ENCODE measurements at places on chromosomes 6 and 20.

GRCh38 chr6:156956286-156956685, 179.1 kb downstream of the ARID1B start:
- no peak for DNase-seq

- no peak for DNase-seq
Measured at GRCh38 chr6:167164261-167164660, 6.5 kb upstream of the GPR31 start.

GRCh38 chr6:12485226-12485764, 195.1 kb downstream of the EDN1 start:
- DNase-seq = no peak

GRCh38 chr20:11350126-11351005, 567.3 kb upstream of the BTBD3 start:
- no peak for DNase-seq

DNA sequence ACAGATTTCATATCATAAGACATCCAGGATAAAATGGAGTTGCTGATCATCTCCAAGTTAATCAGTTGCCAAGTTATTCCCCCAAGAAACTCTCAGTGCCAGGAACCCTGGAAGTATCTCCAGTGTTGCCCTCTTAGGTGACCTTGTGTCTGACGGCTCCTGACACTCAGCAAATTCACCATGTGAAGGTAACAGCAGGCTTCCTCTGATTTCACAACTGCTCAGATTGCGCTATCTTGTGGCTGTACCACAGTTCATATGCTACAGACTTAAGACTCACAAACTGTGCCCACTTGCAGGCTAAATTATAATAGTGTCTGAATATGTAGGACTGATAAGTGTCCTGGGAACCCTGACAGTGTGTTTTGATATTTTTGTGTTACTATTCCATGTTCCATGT, 186.6 kb upstream of the OPRM1 start:
- no peak for DNase-seq

- peak; percentile 27 for DNase-seq
Measured at GRCh38 chr20:36717657-36718056, 28.2 kb downstream of the NDRG3 start.

DNA sequence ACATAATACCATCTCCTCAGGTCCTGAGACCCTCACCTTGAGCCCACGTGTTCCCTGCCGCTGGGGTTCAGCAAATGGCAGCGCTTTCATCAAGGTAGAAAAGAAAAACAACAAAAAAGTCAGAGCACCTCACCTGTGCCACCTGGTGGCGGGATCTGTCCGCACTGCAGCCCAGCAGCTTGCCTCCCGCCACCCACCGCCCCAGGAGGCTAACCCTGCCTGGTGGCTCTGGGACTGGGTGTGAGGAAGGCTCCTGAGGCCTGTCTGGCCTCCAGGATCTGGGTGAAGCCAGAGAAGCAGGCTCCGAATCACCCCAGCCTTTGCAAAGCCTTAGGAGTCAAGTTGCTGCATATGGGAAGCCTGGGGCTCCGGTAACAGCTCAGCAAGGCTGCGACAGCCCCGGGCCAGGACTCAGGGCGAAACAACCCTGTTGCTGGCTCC, 270.8 kb downstream of the BMP7 start:
- DNase-seq = no peak

DNA sequence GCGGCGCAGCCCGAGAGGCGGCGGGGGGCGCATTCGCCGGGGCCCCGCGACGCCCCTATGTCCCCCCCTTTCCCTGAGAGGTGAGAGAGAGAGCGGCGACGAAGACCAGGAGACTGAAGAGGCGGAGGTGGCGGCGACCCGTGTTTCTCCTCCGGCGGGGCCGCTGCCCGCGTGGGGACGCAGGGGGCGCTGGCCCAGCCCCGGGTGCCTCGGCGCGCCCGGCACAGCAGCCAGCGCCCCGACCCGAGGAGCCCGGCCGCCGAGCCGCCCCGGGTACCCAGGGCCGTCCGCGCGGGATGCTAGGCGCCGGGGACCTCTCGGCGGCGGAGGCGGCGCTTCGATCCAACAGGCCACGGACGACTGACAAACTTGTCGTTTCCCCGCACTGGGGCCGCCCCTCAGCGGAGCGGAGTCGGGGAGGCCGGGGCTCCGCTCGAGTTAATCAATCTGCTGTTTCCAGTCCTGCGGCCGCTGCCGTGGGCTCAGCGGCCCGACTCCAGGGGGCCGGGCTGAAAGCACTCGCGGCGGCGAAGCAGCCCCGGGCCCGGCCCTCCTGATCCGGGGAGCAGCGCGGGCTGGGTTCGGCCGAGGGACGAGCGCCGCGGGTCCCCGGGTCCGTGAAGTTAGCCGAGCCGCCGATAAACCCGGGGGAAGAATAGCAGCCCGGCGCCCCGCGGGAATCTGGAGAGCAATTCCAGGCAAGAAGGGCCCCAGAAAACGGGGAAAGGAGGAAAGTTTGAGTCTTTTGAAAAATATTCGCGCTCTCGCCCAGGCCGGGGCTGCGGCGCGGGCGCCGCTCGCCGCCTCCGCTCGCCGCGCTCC, 631 bp downstream of the MDGA1 start:
- DNase-seq = peak; percentile 38

GRCh38 chr6:139872665-139873064, 498.2 kb upstream of the CITED2 start:
- DNase-seq = no peak

- no peak for DNase-seq
Measured at GRCh38 chr6:134819236-134819635, 130.7 kb downstream of the ALDH8A1 start.

- DNase-seq = no peak
Measured at GRCh38 chr6:45507186-45507585, 129.5 kb upstream of the SUPT3H start.

GRCh38 chr6:28597217-28597835, 71.6 kb downstream of the GPX5 start:
- DNase-seq = no peak

- DNase-seq = no peak
Measured at GRCh38 chr20:18307301-18307700, 19.0 kb downstream of the ZNF133 start.

DNA sequence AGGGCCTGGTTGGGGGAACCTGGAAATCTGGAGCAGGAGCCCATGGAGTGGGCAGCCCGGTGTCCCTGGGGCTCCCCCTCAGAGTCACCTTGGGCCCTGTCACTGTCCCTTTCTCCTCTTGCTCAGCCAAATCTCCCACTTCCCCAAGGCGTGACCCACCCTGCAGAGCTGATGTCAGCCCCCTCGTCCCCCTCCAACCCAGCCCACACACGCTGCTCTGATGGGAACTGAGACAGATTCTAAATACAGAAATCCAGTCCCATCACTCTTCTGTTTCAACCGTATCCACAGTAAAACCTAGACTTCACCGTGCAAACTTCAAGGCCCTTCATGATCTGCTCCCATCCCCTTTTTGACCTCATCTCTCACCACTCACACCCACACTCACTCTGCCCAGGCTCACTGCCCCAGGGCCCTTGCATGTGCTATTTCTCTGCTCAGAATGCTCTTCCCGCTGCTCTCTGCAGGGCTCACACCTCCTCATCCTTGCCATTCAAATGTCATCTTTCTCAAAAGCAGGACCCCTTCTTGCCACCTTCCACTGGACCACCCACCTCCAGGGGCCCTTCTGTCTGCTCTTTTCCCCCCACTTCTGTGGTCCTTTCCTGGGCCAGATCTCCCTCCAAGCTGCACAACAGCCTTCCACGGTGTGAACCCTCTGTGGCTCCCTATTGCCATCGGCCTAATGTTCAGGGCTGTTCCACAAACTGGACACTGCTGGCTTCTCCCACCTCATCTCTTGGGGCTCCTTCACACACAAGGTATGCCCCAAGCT, 16.6 kb downstream of the TGM2 start:
- no peak for DNase-seq

DNA sequence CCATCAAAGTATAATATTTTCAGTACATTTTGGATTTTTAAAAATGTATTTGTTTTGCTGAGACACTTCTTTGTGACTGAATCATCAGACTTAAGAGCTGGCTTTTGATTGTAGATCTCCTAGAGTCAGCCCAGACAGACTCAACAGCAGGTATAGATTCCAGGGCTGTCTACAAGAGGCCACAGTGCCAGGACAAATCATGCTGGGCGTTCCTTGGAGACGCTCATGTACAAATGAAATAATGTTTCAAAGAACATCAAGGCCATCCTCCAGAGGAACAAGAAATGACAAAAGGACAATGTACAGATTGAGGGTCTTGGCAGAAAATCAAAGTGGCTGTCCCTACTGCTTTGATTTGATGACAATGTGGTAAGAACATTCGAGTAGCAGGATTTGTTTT, 369.3 kb downstream of the GRIK2 start:
- no peak for DNase-seq

DNA sequence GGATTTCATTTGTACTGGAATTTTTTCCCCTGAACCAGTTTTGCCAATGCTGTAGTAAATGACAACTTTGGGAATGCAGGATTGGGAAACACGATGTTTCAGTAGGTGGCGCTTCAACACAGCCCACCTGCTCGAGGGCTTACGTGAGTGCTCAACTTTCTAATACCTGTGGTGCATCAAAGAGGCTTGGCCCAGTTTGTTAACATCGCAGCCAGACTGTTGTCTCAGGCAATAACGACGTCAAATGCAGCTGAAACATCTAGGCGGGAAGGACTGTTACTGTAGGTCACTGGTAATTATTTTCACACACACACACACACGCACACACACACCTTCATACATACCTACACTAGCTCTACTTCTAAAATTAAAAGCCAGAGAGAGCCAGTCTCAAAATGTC, 815.5 kb upstream of the SLC35B3 start:
- DNase-seq = no peak

DNA sequence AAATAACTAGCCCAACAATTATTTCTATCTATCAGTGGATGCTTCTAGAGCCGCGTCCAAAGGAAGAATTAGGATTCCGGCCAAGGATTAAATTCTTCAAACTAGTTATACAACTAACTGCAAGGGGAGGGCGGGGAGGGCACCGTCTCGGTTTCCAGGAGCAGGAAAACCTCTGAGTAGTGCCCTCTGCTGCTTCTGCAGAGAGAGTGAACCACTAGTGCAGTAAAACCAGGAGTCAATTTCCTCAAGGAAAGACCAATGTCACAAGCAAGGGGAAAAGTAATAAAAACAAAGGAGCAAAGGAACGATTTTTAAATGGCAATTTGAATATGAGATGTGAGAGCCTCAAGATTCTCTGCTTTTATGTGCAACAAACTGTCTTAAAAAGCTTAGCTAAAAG, 16.5 kb upstream of the UBE2J1 start:
- no peak for DNase-seq

GRCh38 chr6:4941782-4942672, 61.8 kb downstream of the RPP40 start:
- DNase-seq = peak; percentile 69

GRCh38 chr6:124872361-124873065, 89.7 kb upstream of the RNF217 start:
- no peak for DNase-seq

GRCh38 chr20:20369250-20370093, 1.6 kb downstream of the INSM1 start:
- no peak for DNase-seq

- no peak for DNase-seq
Measured at GRCh38 chr6:47737406-47737805, 39.0 kb downstream of the ADGRF4 start.

GRCh38 chr20:35838205-35838604, 66.4 kb downstream of the PHF20 start:
- DNase-seq = no peak

DNA sequence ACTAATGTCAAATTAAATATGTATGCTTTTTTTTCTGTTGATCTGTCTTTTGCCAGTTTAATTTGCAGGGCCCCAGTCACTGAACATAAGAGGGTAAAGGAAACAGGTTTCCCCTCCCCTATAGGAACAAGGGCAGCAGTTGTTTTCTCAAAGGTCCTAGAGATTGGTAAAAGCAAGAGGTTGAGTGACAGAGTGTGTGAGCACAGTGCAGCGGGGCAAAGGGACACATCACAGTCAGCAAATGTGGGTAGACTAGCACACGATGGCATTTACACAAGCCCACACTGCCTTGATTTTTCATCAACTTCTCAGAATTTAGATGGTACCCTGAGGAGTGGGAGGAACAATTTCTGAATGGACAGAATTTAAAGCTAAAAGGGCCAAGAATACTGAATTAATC, 138.7 kb upstream of the MYLIP start:
- no peak for DNase-seq

- peak; percentile 10 for DNase-seq
Measured at GRCh38 chr6:159790956-159791598, 810 bp downstream of the MRPL18 start.

DNA sequence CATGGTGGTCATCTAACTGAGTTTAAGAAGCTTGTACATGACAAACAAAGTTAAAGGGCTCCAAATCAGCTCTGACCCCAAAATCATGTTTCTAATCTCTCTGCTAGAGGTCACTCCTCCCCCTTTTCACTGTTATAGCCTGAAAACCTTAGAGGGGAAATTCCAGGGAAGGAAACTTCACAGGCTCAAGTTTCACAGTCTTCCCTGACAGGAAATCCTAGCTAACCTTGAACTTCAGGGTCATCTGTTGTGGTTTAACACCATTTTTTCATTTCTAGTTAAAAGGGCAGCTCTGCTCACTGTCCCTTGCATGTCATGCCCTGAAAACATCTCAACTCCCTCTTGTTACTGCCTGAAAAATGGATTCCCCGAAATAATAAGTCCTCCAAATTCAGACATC, 104.4 kb upstream of the BMP2 start:
- no peak for DNase-seq

DNA sequence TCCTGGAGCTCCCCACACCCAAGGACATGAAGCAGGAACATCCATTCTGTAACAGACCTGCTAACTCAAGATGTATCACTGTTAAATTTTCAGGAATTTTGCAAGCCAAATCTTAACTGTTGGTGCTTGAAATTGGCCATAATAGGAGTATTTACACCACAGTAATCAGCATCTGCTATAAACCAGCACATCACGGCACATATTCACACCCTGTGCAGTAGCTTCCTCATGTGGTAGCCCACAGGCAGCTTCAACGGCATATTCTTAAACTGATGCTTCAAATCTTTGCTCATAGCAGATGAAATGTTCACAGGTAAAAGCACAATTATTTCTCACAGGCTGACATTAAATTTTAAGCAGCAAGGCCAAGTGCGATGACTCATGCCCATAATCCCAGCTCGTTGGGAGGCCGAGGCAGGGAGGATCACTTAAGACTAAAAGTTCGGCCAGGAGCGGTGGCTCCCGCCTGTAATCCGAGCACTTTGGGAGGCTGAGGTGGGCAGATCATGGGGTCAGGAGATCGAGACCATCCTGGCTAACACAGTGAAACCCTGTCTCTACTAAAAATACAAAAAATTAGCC, 43.5 kb upstream of the LYRM2 start:
- no peak for DNase-seq

DNA sequence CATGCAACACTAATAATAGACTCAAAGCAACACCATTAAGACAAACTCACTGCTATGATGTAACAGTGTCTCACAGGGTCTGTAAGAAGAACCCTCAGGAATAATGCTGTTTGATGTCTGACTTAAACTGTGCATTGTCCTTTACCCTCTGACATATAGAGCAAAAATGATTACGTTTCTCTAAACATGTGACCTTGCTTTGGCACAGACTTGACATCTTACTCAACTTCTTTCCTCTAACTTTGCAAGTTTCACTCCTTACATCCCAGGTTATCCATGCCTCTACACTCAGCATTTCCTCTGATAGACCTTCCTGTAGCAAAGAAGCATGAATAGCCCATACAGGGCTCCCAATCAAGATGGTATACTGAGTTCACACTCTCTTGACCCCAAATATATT, 252.7 kb downstream of the UST start:
- DNase-seq = no peak

All from CD4-positive, alpha-beta T cell treated with Interleukin-2 at 100 ng/mL for 4 hours (primary cell).